ENCODE measurements at places on chromosomes 5 and 9.

DNA sequence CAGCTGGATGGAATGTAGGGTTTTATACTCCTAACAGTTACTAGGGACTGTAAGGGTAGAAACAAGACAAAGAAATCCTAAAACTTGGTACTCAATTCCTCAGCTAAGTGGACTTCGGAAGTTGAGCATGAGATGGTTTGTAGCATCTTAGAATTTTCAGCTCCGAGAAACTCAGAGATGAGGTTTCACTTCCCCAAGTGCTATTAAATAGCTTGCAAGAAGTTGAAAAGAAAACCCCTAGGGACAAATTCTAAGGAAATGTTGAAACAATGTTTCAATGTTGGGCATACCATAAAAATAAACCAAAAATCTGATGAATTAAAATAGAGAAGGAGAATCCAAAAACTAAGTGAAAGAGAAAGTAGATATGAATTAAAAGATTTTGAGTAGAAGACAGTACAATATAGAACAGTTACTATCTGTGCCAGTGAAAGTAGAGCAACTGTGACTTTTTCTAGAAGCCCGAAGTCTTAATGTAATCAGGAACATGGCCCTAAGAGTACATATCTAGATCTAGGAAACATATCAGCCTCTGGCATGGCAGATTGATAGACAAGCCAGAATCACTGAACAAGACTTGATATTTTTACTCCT, 308.6 kb upstream of the RGMB start:
- no peak for DNase-seq

DNA sequence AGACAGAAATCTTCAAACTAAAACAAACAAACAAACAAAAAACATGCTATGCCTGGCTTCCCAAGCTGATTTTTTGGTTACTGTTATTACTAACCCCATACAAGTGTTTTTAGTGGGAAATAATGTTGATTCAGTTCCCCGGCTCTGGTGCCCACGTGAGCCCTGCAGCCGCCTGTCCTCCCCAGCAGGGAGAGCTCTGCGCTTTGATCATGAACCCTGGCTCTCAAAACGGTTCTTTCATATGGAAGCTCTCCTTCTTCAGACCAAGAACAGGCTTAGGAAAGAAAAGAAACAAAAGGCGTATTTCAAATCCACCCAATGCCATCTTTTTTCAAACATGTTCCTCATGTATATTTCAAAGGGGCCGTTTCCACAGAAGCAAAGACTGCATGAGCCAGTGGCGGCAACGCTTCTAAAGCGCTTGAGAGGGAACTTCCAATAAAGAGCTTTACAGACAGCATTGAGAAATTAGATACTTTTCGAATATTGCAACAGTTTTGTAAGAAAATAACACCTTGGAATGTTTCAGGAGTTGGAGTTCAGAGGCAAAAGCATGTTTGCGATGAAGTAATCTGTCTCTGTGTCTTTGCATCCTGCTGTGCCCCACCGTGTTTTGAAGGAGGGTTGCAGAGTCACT, 74.8 kb downstream of the ICE1 start:
- peak; percentile 69 for DNase-seq

GRCh38 chr9:120475341-120475740, 104.6 kb downstream of the CDK5RAP2 start:
- DNase-seq = no peak

GRCh38 chr5:149177911-149178565, 36.7 kb downstream of the ABLIM3 start:
- no peak for DNase-seq

GRCh38 chr9:92484563-92484962, 2.3 kb upstream of the ASPN start:
- no peak for DNase-seq

DNA sequence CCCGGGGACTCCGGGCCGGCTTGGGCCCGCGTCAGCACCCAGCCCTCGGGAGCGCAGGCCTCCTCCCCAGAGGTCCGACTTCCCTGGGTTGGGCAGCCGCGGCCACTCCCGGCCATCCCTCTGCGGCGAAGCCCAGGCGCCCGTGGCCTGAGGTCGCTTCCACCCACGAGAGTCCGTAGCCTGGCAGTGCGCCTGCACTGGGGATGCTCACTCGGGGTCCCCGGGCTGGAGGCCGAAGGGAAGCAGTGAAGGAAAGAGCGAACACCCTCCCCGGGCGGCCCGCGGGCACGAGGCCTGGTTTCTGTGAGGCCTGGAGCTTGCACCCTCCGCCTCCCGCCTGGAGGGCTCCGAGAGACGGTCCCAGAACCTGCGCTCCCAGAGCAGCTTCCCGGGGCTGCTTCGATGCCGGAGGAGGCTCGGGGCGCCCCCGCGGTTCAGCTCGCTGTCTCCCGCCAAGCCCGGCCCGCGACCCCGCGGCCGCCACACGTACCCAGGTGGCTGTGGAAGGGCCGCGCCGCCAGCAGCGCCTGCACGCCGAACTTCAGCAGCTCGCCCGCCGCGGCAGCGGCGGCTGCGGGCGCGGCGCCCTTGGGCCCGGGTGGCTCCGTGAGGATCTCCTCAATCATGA, 607 bp downstream of the BARX1 start:
- no peak for DNase-seq

GRCh38 chr9:122820490-122820845, 7.9 kb downstream of the PDCL start:
- no peak for DNase-seq

DNA sequence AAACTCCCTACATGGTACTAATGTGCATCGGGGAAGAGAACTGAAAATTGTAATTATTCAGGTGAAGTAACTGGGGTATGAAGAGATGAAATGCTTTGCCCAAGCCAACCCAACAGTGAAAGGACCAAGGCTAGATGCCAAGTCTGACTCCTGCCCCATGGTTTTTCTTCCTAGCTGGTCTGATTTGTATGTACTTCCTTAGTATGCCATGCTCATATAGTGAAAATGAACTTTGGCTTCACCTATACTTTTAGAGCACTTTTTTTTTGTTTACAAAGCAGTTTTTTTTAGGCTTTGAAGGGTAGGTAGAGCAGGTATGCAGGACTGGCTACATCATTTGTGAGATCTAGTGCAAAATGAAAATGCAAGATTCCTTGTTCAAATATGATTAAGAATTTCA, 359.4 kb upstream of the RIOK2 start:
- DNase-seq = no peak

- no peak for DNase-seq
These were observed 198.1 kb downstream of the DAB2IP start for GRCh38 chr9:121849554-121849953.

- no peak for DNase-seq
These were observed 43.6 kb downstream of the ERGIC1 start for GRCh38 chr5:172877466-172878260.

DNA sequence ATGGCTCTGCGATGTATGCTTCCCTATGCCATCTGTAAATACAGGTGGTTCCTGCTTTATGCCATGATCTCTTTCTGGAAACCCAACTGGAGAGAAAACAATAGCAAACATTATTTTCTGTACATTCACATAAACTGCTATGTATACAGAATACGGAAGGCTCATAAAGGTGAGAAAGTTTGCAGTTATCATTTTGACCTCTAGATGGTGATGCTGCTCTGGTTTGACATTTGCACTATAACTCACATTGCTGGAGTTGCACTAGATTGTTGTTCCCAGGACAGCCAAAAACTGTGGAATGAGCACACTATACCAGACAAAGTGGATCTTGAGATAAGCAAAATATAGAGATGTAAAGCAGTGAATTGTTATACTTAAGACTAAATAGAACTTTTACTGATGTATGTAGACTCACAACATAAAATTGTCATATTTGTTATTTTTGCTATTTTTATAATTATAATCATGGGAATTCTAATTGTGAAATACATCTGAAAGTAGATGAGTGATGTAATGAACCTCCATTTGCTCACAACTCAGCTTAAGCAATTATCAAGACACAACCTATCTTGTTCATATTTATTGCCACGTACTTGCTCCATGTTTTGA, 246.5 kb downstream of the PTPRD start:
- peak; percentile 1 for DNase-seq

GRCh38 chr9:4590430-4591122, 71.5 kb upstream of the PLPP6 start:
- no peak for DNase-seq

- DNase-seq = no peak
These were observed 63.3 kb downstream of the PRRC1 start for GRCh38 chr5:127580731-127581130.
